DND-41 (cell line): ENCODE measurements at places on chromosomes 7 and 10.

- H3K36me3 ChIP-seq = no peaks in the 10 kb centered on the region
- no peak for DNase-seq
- no peak overlapping the region for H3K27ac ChIP-seq
- H3K4me3 ChIP-seq = no peak overlapping the region
Observed at GRCh38 chr7:31082017-31082416, 29.9 kb downstream of the ADCYAP1R1 start.

GRCh38 chr7:20653636-20654035 lies 38.2 kb downstream of the ABCB5 start:
- no peaks in the 10 kb centered on the region for H3K27me3 ChIP-seq
- H3K4me3 ChIP-seq = no peak overlapping the region
- H3K36me3 ChIP-seq = no peaks in the 10 kb centered on the region
- no peak for DNase-seq
- no peaks in the 10 kb centered on the region for H3K4me1 ChIP-seq

DNA sequence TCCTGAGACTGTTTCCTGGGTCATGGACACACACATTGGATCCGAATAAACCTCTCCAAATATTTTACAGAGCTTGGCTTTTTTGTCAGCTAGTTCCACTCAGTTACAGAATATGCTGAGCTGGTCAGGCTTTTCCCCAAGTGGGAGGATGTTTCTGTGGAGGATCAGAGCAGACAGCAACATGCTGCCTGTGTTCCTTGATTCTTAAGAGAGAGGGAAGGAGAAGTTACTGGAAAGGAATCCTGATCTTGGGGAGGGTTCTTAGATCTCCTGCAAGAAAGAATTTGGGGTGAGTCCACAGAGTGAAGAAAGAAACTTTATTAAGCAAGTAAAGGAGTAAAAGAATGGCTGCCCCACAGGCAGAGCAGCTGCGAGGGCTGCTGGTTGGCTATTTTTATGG lies 76.8 kb upstream of the RPA3 start:
- DNase-seq = no peak
- H3K4me1 ChIP-seq = no peaks in the 10 kb centered on the region
- no peaks in the 10 kb centered on the region for H3K27me3 ChIP-seq
- H3K4me3 ChIP-seq = no peak overlapping the region
- H3K36me3 ChIP-seq = peaks cover 12% of the 10 kb centered on the region; the same call in 1 of the 2 replicates
- H3K27ac ChIP-seq = no peak overlapping the region

GRCh38 chr7:118194571-118194970 lies 10.6 kb downstream of the LSM8 start:
- H3K27ac ChIP-seq = no peak overlapping the region
- no peaks in the 10 kb centered on the region for H3K4me1 ChIP-seq
- H3K4me3 ChIP-seq = no peak overlapping the region
- peaks cover 43% of the 10 kb centered on the region for H3K36me3 ChIP-seq

DNA sequence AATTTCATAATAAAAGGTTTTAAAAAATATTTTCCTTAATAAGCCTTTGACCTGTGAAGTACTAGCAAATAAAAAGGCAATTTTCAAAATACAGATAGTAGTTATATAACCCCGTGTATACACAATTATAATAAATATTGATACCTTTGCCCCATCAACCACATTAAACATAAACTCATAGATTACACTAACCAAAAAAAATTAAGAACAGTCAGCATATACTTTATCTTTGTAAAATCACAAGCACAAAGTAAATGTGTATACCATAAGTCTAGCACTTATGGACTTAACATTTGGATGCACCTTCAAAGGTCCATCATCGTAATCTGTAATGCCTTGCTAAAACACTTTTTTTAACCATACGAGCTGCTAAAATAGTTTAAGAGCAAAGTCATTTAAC lies 123.4 kb downstream of the SNX13 start:
- peaks cover 23% of the 10 kb centered on the region; the same call in 1 of the 2 replicates for H3K36me3 ChIP-seq
- no peak overlapping the region for H3K4me3 ChIP-seq
- no peaks in the 10 kb centered on the region for H3K27me3 ChIP-seq
- H3K4me1 ChIP-seq = no peaks in the 10 kb centered on the region

- no peaks in the 10 kb centered on the region for H3K36me3 ChIP-seq
- no peak overlapping the region for H3K4me3 ChIP-seq
- DNase-seq = no peak
- H3K27me3 ChIP-seq = peaks cover 7% of the 10 kb centered on the region
- H3K27ac ChIP-seq = no peak overlapping the region
- no peaks in the 10 kb centered on the region for H3K4me1 ChIP-seq
Observed at GRCh38 chr10:78553792-78554191, 515.0 kb upstream of the ZMIZ1 start.

GRCh38 chr7:50509459-50509858 lies 55.7 kb downstream of the DDC start:
- H3K4me1 ChIP-seq = 0 out of 2 replicates have a peak, but pooled peaks cover 7% of the 10 kb centered on the region
- no peak for DNase-seq
- no peak overlapping the region for H3K27ac ChIP-seq
- no peak overlapping the region for H3K4me3 ChIP-seq
- H3K36me3 ChIP-seq = no peaks in the 10 kb centered on the region

- H3K27me3 ChIP-seq = peaks cover 8% of the 10 kb centered on the region
- no peak overlapping the region for H3K4me3 ChIP-seq
- no peak for DNase-seq
- no peak overlapping the region for H3K27ac ChIP-seq
- no peaks in the 10 kb centered on the region for H3K4me1 ChIP-seq
Observed at GRCh38 chr10:47035171-47035818, 124.1 kb downstream of the PTPN20 start.

GRCh38 chr7:116932566-116932965 lies 20.7 kb upstream of the ST7 start:
- H3K36me3 ChIP-seq = no peaks in the 10 kb centered on the region
- H3K4me1 ChIP-seq = no peaks in the 10 kb centered on the region
- DNase-seq = no peak
- H3K4me3 ChIP-seq = no peak overlapping the region
- no peak overlapping the region for H3K27ac ChIP-seq
- peaks cover 2% of the 10 kb centered on the region for H3K27me3 ChIP-seq

DNA sequence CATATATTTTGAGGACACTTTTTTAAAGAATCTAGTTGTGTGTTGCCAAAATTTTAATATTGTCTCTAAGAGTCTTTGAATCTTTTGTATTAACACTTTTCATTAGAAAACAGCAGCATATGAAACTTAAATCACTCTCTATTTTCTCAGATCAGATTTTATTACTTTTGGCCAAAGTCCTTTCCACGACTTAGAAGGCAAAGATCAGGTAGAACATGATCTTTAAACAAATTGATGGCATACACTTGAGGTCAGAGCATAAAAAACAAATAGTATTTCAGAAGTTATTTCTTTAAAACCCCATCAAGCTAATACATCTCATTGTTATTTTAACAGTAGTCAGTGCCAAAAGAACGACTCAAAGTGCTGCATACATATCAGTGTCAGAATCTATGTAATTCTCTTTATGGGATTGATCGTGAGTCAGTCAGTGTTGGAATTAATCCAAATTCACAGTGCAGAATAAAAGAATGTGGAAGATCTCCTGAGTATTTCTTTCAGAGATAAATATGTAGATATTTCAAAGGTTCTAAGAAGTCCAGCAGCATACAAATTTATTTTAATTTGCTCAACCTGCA lies 9.6 kb upstream of the AGMO start:
- no peaks in the 10 kb centered on the region for H3K27me3 ChIP-seq
- H3K4me1 ChIP-seq = no peaks in the 10 kb centered on the region
- H3K4me3 ChIP-seq = no peak overlapping the region
- no peak for DNase-seq
- no peak overlapping the region for H3K27ac ChIP-seq
- no peaks in the 10 kb centered on the region for H3K36me3 ChIP-seq

DNA sequence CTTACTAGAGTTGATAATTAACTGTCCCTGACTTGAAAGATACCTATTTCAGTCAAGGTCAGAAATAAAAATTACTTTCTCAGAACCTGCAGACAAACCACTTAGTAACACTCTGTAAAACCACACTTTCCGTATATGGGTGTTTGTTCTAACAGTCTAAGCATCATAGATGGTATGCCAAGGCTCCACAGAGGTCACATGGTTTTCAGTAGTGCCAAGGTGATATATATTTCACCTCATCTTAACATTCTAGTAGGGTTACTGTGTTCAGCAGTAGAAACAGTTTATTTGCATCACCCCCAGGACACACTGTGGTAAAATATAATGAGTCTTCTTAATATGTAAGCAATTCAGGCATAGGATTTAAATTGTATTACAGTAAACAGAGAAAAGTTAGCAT lies 61.5 kb downstream of the KCND2 start:
- H3K4me3 ChIP-seq = no peak overlapping the region
- no peaks in the 10 kb centered on the region for H3K36me3 ChIP-seq
- H3K27ac ChIP-seq = no peak overlapping the region
- H3K27me3 ChIP-seq = no peaks in the 10 kb centered on the region

DNA sequence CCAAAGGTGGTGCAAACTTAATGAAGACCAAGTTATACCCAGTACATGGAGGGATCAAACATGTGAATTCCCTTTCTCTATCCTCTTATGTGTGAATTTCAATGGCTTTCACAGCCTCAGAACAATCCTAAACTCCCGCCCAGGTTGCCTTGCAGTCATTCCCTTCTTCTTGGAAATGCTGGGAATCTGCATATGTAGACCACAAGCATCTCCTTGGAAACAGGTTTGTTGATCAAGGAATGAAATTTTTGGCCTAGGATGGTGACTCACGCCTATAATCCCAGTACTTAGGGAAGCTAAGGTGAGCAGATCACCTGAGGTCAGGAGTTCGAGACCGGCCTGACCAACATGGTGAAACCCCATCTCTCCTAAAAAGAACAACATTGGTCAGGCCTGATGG lies 77.8 kb upstream of the ABI1 start:
- H3K36me3 ChIP-seq = no peaks in the 10 kb centered on the region
- no peaks in the 10 kb centered on the region for H3K4me1 ChIP-seq
- H3K4me3 ChIP-seq = no peak overlapping the region
- H3K27me3 ChIP-seq = no peaks in the 10 kb centered on the region
- no peak for DNase-seq

- no peak overlapping the region for H3K4me3 ChIP-seq
- peaks cover 79% of the 10 kb centered on the region for H3K36me3 ChIP-seq
- no peaks in the 10 kb centered on the region for H3K27me3 ChIP-seq
Observed at GRCh38 chr10:98246911-98247805, 20.8 kb downstream of the LOXL4 start.

DNA sequence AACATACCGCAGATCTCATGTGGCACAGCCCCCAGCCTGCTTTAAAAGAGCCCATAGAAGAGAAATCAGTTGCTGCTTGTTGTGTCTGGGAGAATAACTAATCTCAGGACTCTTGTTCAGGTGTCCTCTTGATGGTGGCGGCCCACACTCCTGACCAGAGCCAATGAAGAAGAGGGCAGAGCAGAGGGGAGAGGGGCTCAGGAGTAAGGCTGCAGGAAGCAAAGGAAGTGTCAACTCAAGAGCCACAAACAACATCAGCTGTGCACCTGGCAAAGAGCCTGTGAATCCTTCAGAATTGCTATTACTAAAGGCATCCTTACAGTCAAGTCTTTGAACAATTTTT lies 59.8 kb upstream of the PTN start:
- H3K4me3 ChIP-seq = no peak overlapping the region
- H3K27ac ChIP-seq = no peak overlapping the region
- DNase-seq = no peak
- H3K27me3 ChIP-seq = no peaks in the 10 kb centered on the region
- H3K36me3 ChIP-seq = no peaks in the 10 kb centered on the region
